CD4-positive, CD25-positive, alpha-beta regulatory T cell (primary cell): ENCODE measurements at places on chromosomes 1 and 21. TPM values are rescaled to one million over a fixed set of nuclear protein-coding genes. Genes with fewer than 3 reads are reported as not detected.

GRCh38 chr1:30867537-30867936 lies 41.0 kb downstream of the SDC3 start:
- DNase-seq = no peak
- H3K27ac ChIP-seq = no peak overlapping the region
- H3K4me1 ChIP-seq = no peaks in the 10 kb centered on the region
- no peak overlapping the region for H3K4me3 ChIP-seq
- H3K36me3 ChIP-seq = no peaks in the 10 kb centered on the region

FCRL2 gene
- 0.17 TPM for total RNA-seq

- H3K4me3 ChIP-seq = no peak overlapping the region
- no peak overlapping the region for H3K27ac ChIP-seq
- no peak for DNase-seq
- peaks cover 25% of the 10 kb centered on the region for H3K4me1 ChIP-seq
- no peaks in the 10 kb centered on the region for H3K36me3 ChIP-seq
These were observed 2.2 kb downstream of the CREG1 start for GRCh38 chr1:167551362-167551761.

DNA sequence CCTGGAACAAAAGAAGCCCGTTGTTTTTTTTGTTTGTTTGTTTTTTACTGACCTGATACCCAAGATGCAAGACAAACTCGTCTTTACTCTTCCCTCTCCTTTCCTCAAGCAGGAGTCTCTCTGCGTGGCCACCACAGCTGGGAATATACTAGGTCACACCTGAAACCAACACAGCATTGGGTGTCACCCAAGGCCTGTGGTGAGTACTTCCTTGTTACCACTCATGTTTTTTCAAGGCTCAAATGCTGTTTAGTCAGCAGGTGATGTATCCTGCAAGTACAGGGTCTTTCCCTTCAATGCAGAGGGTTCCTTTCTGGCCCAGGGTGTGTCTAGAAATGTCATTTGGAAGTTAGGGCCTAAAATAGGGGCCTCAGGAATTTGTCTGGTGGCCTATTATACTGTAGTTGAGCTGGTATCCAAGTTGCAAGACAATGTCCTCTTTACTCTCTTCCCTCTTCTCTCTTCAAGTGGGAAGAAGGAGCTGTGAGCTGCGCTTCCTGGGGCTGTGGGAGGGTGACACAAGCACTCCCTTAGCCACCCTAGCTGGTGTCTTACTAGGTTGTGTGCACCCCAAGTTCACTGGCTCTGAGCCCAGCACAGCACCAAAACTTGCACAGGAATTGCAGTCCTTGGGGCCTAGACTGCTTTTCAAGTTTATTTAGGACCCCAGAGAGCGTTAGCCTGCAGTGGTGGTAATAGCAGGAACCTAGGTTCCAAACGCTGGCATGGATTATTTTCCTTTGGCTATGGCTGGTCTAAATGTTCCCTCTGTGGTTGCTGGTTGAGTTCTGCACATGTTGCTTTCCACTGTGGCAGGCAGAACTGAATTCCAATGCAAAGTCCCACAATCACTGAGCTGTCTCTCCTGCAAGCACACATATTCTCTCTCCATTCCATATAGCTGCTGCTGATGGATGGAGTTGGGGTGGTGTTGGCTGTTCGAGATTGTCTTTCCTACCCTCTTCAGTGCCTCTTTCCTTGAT lies 91.4 kb upstream of the LYPLAL1 start:
- no peaks in the 10 kb centered on the region for H3K27me3 ChIP-seq
- H3K27ac ChIP-seq = no peak overlapping the region
- DNase-seq = no peak
- no peaks in the 10 kb centered on the region for H3K36me3 ChIP-seq
- no peak overlapping the region for H3K4me3 ChIP-seq

GRCh38 chr1:59514061-59514909 lies 217.4 kb downstream of the FGGY start:
- no peak overlapping the region for H3K4me3 ChIP-seq
- DNase-seq = no peak
- H3K27ac ChIP-seq = no peak overlapping the region
- no peaks in the 10 kb centered on the region for H3K36me3 ChIP-seq
- no peaks in the 10 kb centered on the region for H3K27me3 ChIP-seq
- H3K4me1 ChIP-seq = no peaks in the 10 kb centered on the region

GRCh38 chr1:8184301-8184700 lies 133.6 kb upstream of the SLC45A1 start:
- peaks cover 10% of the 10 kb centered on the region for H3K4me1 ChIP-seq
- no peak for DNase-seq
- H3K27me3 ChIP-seq = no peaks in the 10 kb centered on the region
- no peak overlapping the region for H3K4me3 ChIP-seq

GRCh38 chr1:145804235-145805045 lies 19.5 kb downstream of the RNF115 start:
- H3K4me3 ChIP-seq = no peak overlapping the region
- no peak overlapping the region for H3K27ac ChIP-seq
- no peaks in the 10 kb centered on the region for H3K27me3 ChIP-seq
- DNase-seq = no peak
- no peaks in the 10 kb centered on the region for H3K36me3 ChIP-seq
- no peaks in the 10 kb centered on the region for H3K4me1 ChIP-seq

FCRL1 gene
- 2.9 TPM for total RNA-seq

- no peaks in the 10 kb centered on the region for H3K27me3 ChIP-seq
- H3K36me3 ChIP-seq = no peaks in the 10 kb centered on the region
- H3K4me1 ChIP-seq = peaks cover 25% of the 10 kb centered on the region
- DNase-seq = peak; percentile 84
- H3K27ac ChIP-seq = peak within 1 kb of the TSS; percentile 72
- H3K4me3 ChIP-seq = peak within 1 kb of the TSS; percentile 82
These were observed at the start of gene H6PD for GRCh38 chr1:9234223-9235095. TSS of gene H6PD (plus strand) at chr1:9234774. CDS start at chr1:9244935, 10,161 bp downstream.

CXADR gene
- 0.07 TPM for total RNA-seq

DNA sequence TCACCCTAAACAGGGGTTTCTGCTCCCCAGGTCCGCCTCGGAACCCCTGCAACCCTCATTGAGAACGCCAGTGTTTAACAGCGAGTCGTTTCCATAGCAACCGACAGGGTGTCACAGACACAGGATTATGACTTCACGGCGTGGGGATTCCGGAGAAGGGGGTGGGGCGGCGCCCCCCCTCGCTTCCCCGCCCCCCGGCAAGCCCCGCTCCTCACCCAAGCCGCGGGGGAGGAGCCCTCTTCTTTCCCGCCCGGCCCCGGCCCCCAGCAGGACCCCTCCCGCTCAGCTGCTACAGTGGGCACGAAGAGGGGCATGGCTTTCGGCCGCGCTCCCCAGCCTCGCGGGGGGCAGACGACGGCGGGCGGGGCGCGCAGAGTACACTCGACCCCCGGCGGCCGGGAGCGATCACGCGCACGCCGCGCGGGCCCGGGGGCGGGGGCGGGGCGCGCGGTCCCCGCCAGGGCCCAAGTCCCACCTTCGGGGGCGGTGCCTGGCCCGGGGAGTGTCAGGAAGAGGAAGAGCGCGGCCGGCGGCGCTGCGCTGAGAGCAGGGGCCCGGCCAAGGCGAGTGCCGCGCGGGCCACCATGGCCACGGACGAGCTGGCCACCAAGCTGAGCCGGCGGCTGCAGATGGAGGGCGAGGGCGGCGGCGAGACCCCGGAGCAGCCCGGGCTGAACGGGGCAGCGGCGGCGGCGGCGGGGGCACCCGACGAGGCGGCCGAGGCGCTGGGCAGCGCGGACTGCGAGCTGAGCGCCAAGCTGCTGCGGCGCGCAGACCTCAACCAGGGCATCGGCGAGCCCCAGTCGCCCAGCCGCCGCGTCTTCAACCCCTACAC lies at the start of gene EFHD2:
Gene EFHD2 (plus strand): TSS at position 501 of the 835 bp plus-strand sequence. CDS start 84 bp downstream, at position 585.
- H3K36me3 ChIP-seq = peaks cover 10% of the 10 kb centered on the region
- peak within 1 kb of the TSS; percentile 86 for H3K4me3 ChIP-seq
- peaks cover 42% of the 10 kb centered on the region for H3K4me1 ChIP-seq
- peak within 1 kb of the TSS; percentile 77 for H3K27ac ChIP-seq

DNA sequence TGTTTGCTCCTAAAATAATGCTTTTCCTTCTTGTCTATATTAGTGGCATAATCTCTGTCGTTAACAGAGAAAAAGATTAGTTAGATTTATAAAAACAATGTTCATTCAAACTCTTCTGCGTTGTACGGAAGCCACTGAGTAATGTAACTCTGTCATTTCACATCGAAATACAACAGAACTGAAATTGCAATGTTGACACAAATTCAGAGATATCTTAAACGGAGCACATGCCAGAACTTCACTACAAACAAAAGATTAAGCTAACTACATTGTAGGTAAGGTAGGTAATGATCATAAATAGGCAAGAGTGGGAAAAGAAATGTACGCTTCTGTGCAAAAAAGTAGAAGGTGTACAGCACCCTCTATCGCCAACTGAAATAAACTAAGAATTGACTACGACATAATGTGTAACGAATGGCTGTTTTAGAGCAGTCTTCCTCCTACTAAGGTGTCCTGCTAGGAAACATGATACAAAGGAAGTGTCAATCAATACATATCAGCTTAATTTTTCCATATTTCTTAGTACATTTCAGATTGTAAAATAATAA lies 56.6 kb downstream of the PCNX2 start:
- H3K27ac ChIP-seq = no peak overlapping the region
- H3K27me3 ChIP-seq = no peaks in the 10 kb centered on the region
- no peak overlapping the region for H3K4me3 ChIP-seq
- H3K4me1 ChIP-seq = no peaks in the 10 kb centered on the region
- H3K36me3 ChIP-seq = peaks cover 12% of the 10 kb centered on the region

DNA sequence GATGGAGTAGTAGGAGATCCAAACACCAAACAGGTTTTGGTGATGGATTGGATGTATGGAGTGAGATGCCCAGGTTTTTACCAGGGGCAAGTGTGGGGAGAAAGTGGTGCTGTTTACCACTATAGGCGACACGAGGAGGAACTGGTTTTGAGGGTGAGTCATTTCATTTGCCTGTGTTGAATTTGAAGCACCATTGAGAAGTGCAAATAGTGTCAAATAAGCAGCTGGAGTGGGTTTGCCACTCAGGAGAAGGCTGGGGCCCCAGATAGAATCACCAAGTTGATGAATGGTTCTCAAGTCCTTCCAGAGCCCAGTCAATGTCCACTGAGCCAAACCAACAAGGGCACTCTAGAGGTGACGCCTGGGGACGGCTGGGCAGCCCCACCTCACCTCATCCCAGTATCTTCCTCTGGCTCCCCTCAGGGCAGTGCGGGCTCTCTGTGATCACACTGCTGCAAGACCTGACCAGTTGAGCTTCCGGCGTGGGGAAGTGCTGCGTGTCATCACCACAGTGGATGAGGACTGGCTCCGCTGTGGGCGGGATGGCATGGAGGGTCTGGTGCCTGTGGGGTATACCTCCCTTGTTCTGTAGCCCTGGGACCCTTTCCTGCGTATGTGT lies 9.4 kb downstream of the RUSC1 start:
- H3K27me3 ChIP-seq = no peaks in the 10 kb centered on the region
- DNase-seq = no peak
- H3K27ac ChIP-seq = no peak overlapping the region
- peaks cover 27% of the 10 kb centered on the region for H3K36me3 ChIP-seq

DNA sequence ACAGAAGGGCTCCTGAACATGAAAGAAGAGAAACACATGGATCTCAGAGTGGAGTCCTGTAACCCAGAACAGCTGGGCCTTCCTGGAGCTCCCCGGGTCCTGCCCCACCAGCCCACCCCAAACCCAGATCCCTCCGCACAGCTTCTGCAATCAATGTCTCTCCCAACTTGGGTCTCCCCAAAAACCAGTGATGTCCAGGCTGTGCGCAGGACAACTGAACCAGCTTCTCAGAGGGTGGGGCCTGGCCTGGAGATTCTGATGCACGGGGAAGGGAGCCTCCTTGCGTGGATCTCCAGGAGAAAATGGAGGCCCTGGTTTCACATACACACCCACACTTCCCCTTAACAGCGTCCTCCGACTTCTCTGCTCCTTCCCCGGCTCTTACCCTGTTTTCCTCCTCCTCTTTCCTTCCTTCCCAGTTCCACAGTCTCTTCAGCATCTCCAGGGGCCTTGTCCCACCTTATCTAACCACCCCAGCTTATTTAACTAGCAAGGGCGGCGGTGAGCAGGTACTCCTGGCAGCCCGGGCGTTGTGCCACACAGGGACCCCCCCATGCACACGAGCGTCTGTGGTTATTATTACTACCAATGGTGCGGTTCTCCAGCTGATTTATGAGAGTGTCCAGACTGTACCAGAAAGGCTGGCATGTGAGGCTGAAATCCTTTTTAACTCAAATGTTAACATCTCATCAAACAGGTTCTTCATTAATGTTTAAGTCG lies 11.2 kb upstream of the MX2 start:
- no peak overlapping the region for H3K4me3 ChIP-seq
- no peak overlapping the region for H3K27ac ChIP-seq
- H3K4me1 ChIP-seq = no peaks in the 10 kb centered on the region
- H3K36me3 ChIP-seq = no peaks in the 10 kb centered on the region

GRIK1 gene
- not detected for total RNA-seq

- H3K4me3 ChIP-seq = no peak overlapping the region
- DNase-seq = no peak
- peaks cover 3% of the 10 kb centered on the region for H3K27me3 ChIP-seq
- H3K27ac ChIP-seq = no peak overlapping the region
- H3K36me3 ChIP-seq = no peaks in the 10 kb centered on the region
- peaks cover 7% of the 10 kb centered on the region for H3K4me1 ChIP-seq
These were observed 5.0 kb downstream of the TMEM240 start for GRCh38 chr1:1535201-1536018.

KRTAP22-2 gene
- not detected for total RNA-seq

HNRNPCL1 gene
- total RNA-seq = not detected

DNA sequence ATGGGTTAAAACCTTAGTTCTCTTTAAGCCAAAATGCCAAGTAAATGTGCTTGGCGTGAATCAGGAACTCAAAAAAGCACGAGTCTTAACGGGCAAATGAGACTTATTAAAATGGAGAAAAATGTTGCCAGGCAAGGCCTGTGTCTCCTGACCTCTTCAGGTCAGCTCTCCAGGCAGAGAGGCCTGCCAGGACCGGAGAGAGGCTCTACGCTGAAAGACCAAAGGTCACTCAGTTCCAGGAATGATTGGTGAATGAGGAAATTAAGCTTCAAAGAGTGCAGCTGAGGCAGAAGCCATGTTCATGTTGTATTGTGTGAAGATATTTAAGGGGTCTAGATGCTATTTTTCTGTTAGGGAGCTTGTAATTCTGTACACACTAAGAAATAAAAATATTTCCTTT lies 66.6 kb downstream of the SPAG17 start:
- no peak overlapping the region for H3K4me3 ChIP-seq
- DNase-seq = no peak
- H3K27ac ChIP-seq = no peak overlapping the region
- no peaks in the 10 kb centered on the region for H3K4me1 ChIP-seq
- no peaks in the 10 kb centered on the region for H3K36me3 ChIP-seq

ATP1A4 gene
- total RNA-seq = not detected

- H3K4me1 ChIP-seq = peaks cover 12% of the 10 kb centered on the region
- H3K27ac ChIP-seq = no peak overlapping the region
- DNase-seq = no peak
- peaks cover 32% of the 10 kb centered on the region for H3K27me3 ChIP-seq
- H3K4me3 ChIP-seq = no peak overlapping the region
These were observed 2.5 kb downstream of the ILDR2 start for GRCh38 chr1:166972826-166973225.

GRCh38 chr1:224554056-224554455 lies 62.1 kb upstream of the CNIH3 start:
- no peak overlapping the region for H3K4me3 ChIP-seq
- H3K36me3 ChIP-seq = no peaks in the 10 kb centered on the region
- no peaks in the 10 kb centered on the region for H3K4me1 ChIP-seq

SH3BGR gene
- total RNA-seq = not detected

PTGS2 gene
- total RNA-seq = 0.96 TPM

DISC1 gene
- total RNA-seq = 25.5 TPM
